SK-N-DZ (cell line): ENCODE measurements at places on chromosomes 12 and 14.

- no peak for DNase-seq
These were observed 10.1 kb downstream of the XRCC3 start for GRCh38 chr14:103705118-103705503.

DNA sequence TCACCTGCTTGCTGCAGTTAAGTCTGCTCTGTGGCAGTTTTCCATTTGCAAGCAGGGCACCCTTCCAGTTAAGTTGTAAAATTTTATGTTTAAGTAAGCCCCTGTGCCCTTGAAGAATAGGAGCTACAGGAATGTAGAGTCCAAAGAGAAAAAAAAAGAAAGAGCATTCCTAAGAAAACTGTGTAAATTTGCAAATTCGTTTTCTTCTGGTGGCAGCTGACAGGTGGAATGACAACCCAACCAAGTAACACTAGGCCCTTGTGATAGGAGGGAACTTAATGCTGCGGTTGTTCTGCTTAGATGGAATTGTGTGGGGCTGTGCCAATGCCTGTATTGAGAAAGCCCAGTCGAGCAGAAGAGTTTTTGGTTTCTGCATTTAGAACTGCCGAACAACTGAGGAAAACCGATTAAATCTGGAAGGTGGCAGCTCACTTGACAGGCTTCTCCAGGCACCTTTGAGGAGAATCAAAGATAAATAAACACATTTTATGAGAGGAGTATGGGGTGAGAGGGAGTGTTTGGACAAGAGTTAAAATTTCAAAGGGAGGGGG is 280.0 kb downstream of the RAD51B start:
- DNase-seq: no peak

DNA sequence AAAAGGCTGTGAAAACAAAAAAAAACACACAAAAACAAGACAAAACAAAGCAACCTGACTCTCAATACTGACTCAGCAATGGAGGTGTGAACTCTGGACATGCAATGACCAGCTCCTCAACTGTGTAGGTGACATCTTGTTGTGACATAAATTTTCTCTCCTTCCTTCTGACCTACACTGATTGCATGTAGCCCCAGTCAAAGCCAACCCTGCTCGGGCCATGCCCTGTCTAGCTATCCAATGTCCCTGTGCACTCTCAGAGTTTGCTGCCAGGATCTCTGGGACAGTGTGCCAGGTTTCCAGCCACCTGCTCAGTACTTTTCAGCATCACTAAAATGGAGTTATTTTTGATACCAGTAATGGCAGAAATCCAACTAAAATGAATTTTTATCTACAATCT is 18.9 kb upstream of the CRACR2A start:
- no peak for DNase-seq

DNA sequence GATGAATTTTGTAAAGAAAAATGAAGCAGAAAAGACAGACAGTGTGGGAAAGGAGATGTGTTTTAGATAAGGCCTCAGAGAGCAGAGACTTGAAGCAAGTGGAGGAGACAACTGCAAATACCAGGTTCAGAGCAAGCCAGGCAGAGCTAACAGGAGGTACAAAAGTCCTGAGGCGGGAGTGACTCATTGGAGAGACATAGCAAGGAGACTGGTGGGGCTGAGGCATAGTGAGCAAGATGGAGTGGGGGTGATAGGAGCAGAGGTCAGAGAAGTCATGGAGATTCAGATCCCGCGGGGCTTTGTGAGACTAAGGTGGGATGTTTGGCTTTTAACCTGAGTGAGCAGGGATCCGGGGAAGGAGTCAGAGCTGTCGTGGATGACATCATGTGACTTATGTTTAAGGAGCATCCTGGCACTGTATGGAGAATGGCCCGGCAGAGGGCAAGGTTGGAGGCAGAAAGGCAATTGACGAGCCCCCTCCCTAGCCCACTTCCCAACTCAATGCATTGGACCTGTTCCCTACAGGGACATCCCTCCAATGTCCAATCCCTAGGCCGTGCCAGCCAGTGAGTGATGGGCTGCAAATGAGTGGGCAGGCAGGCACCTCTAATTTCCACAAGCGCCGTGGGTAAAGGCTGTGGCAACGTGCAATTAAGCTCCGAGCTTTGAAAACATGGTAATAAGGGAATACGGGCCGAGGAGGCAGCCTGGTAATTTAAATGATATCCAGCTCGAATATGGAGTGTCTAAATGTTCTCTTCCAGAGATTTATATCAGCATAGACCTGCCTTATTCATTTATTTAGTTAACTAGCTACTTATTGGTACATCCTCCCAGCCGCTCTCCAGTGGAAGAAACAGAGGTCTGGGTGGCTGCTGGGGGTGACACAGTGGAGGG is 206.8 kb upstream of the LHX5 start:
- DNase-seq: no peak

DNA sequence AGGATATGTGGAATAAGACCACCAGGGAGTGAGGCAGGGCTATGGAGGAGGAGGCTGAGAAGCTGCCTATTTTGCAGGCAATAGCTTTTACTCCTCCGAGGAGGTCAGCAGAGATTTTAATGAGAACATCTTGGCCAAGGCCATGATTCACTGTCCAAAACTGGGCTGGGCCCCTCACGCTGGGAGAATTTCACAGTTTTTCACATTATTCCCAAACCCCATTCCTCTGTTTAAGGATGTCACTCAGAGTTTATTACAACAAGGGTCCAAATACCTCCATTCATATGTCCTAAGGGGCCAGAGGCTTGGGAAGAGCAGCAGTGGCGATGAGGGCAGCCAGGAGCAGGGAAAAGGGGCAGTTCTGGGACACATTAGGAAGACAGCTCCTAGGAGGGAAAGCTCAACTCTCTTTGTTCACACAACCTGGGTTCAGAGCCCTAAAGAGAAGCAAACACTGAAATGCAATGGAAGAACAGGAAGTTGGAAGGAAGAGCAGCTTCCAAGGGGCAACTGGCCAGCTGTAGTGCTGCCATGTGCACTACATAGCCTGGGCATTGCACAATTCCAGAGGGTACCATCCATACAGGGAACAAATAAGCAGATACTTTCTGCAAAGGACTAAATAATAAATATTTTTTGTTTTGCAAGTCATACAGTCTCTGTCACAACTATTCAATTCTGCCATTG is 283.2 kb downstream of the NUAK1 start:
- no peak for DNase-seq

DNA sequence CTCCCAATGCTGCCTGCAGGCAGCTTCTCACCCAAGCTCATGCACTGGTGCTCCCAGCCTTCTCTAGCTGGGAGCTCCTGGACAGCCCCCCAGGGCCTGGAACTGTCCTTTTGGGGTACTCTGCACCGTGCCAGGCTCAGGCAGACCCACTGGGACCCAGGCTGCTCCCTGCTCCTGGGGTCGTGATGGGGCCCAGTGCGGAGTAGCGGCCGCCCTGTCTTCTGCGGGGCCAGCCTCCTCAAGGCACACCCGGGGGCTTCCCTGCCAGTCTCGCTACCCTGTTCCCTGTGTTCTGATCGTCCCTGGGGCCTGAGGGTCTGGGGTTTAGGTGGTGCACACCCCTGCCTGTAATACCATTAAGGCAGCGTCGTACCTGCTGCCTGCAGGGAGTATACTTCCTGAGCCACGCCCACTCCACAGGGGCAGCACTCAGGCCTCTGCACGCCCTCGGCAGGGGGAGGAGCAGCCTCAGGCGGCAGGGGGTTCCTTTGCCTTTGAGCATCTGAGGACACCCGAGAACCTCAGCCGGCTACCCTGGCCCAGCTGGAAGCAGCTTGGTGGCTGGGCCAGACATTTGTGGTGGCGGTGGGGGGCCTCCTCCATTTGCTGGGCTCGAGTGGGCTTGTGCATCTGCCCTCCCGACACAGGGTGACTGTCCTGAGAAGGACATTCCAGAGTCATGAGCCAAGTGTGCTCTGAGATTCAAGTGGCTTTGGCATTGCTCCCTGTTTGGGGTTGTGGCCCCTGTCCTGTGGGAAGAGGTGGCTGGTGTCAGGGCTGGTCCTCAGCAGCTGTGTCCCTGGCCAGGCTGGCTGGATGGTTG is 9.2 kb upstream of the CRIP2 start:
- no peak for DNase-seq

DNA sequence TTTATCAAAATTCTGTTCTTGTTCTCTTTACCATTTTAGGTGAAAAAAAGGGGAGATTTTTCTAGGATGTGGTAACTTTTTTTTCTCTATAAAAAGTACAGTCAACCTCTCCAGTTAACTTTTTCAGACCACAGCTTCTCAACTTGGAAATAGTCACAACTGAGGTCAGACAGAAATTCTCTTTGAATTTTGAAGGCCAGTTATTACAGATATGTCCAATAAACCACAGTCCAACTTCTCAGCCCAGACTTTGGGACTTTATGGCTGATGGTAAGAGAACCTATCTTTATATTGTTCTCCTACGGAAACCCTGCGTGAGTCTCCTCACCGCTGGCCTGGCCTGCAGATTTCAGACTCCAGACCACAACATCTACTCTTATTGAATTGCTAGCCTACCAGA is 176.7 kb downstream of the DACT1 start:
- no peak for DNase-seq
